ENCODE measurements at places on chromosomes 3 and 15. TPM values are rescaled to one million over a fixed set of nuclear protein-coding genes. Genes with fewer than 3 reads are reported as not detected.

DNA sequence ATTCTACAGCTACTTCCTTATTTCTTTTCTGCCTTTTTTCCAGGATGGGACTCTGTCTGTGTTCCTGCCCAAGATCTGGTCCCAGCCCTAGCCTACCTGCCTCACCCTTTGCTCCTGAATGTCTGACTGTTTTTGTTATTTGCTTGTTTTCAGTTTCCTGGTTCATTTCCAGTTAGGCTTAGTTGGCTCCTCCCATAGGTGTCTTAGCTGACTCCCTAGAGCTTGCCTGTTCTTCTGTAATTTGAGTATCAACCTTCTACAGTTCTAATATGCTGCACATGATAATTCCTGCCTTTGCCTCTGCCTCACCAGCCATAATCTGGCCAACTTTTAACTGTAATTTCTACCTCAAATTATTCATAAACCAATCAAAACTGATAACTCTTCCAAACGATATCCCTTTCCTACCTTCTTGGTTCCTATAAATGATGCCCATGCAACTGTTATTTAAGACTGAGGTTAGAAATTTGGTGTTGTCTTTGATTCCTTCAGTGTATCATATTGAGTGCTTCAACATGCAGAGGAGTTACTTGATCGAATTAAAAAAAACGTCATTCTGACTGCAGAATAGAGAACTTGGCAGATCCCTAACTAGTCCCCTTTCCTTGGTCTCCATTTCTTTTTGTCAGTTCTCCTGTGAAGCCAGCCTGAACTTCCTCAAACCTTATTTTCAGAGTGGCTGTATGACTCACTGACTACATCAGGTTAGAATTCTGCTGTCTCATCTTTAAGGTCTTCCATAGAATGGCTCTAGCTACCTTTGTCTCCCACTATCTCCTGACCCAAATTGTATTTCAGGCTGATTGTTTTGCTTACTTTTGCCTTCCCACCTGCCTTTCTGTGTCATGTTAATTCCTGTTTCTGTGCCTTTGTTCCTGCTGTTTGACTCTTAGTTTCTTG is 8.4 kb downstream of the GOLM2 start:
- H3K4me1 ChIP-seq = no peaks in the 10 kb centered on the region
- no peak overlapping the region for H3K4me3 ChIP-seq
- no peak for DNase-seq
- H3K27ac ChIP-seq = no peak overlapping the region
- no peaks in the 10 kb centered on the region for H3K36me3 ChIP-seq

GRCh38 chr15:89502867-89503595 is 6.6 kb upstream of the RHCG start:
- no peaks in the 10 kb centered on the region for H3K4me1 ChIP-seq
- no peaks in the 10 kb centered on the region for H3K27me3 ChIP-seq
- no peaks in the 10 kb centered on the region for H3K36me3 ChIP-seq
- no peak overlapping the region for H3K4me3 ChIP-seq

DNA sequence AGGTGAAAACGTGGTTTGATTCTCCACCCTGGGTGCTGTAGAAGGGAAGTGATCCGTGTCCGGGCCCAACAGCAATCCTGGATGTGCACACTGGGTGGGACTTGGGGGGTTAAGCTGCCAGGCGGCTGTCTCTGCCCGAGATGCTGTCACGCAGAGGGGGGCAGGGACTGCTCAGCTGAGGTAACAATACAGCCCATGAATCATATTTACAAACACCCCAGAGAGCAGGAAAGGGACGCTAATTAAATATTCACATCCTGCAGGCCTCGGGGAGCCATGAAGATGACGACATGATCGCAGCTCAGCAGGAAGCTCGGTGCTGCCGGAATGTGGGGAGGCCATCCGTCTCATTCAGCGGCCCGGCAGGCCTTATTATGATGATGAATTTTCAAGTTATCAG is 17.9 kb upstream of the CRABP1 start:
- H3K27me3 ChIP-seq = no peaks in the 10 kb centered on the region
- H3K36me3 ChIP-seq = no peaks in the 10 kb centered on the region
- no peaks in the 10 kb centered on the region for H3K4me1 ChIP-seq
- no peak overlapping the region for H3K27ac ChIP-seq

- H3K27ac ChIP-seq = no peak overlapping the region
- no peaks in the 10 kb centered on the region for H3K27me3 ChIP-seq
- no peaks in the 10 kb centered on the region for H3K4me1 ChIP-seq
- no peaks in the 10 kb centered on the region for H3K36me3 ChIP-seq
These were observed 20.9 kb downstream of the SLC2A2 start for GRCh38 chr3:171005648-171006047.

DNA sequence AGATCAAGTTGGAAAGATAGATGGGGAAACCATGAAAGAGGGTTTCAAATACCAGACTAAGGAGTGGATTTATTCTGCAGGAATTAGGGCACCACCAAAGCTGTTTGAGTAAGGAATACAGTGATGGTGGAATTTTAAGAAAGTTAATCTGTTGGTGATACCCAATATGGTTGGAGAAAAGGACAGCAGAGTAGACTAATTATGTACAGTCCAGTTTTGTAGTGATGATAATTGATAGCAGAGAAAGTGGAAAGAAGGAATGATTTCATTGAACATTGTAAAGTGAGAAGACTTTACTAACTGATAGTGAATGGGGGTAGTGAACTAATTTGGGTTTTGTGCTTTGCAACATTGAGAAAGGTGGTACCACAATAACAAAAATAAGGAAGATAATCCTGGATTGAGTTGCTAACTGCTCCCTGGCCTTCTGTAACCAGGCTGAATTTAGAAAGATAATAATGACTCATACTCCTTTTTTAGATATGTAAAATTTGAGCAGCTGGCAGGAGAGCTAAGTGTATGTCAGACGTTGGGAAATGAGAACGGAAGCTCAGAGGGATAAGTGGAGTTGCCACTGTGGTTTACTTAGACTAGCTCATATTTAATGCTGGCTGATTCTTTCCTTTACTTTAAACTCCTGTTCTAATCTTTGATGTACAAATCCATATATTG is 16.9 kb downstream of the TCAIM start:
- no peak overlapping the region for H3K4me3 ChIP-seq
- H3K4me1 ChIP-seq = no peaks in the 10 kb centered on the region
- H3K36me3 ChIP-seq = no peaks in the 10 kb centered on the region
- peak; percentile 23 for DNase-seq

GRCh38 chr15:89978914-89979313 is 22.2 kb upstream of the ZNF710 start:
- H3K36me3 ChIP-seq = no peaks in the 10 kb centered on the region
- no peak overlapping the region for H3K4me3 ChIP-seq
- no peak for DNase-seq
- H3K27ac ChIP-seq = no peak overlapping the region
- H3K4me1 ChIP-seq = no peaks in the 10 kb centered on the region

DNA sequence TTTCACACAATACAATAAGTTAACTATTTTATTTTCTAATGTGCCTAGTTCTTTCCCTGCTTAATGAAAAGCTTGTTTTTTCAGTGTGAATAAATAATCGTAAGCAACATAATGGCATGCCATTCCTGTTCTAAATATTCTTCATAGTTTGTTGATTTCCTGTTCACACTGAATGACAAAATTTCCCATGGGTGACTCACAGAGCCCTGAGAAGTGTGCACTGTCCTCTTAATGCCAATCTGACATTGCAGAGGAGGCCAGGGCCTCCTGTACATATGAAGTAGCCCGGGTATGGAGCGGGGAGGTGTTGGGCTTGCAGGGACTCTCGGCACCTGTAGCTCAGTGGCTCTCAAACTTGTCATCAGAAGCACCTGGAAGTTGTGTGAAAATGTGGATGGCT is 24.3 kb downstream of the CCR3 start:
- H3K4me3 ChIP-seq = no peak overlapping the region
- no peaks in the 10 kb centered on the region for H3K36me3 ChIP-seq
- DNase-seq = no peak

- no peaks in the 10 kb centered on the region for H3K36me3 ChIP-seq
- no peak overlapping the region for H3K4me3 ChIP-seq
- DNase-seq = no peak
- no peak overlapping the region for H3K27ac ChIP-seq
These were observed 192.7 kb upstream of the CTDSPL start for GRCh38 chr3:37668818-37669610.

GRCh38 chr3:166282931-166283330 is 445.7 kb upstream of the BCHE start:
- H3K4me1 ChIP-seq = no peaks in the 10 kb centered on the region
- no peak overlapping the region for H3K4me3 ChIP-seq
- no peaks in the 10 kb centered on the region for H3K27me3 ChIP-seq
- DNase-seq = no peak
- no peaks in the 10 kb centered on the region for H3K36me3 ChIP-seq
- H3K27ac ChIP-seq = no peak overlapping the region

SCN11A gene
- not detected for total RNA-seq

ITIH4 gene
- total RNA-seq = 0.26 TPM

- H3K27ac ChIP-seq = no peak overlapping the region
- DNase-seq = no peak
- no peaks in the 10 kb centered on the region for H3K4me1 ChIP-seq
These were observed 71.7 kb upstream of the AGTR1 start for GRCh38 chr3:148625991-148626390.

TRH gene
- total RNA-seq = not detected

DNA sequence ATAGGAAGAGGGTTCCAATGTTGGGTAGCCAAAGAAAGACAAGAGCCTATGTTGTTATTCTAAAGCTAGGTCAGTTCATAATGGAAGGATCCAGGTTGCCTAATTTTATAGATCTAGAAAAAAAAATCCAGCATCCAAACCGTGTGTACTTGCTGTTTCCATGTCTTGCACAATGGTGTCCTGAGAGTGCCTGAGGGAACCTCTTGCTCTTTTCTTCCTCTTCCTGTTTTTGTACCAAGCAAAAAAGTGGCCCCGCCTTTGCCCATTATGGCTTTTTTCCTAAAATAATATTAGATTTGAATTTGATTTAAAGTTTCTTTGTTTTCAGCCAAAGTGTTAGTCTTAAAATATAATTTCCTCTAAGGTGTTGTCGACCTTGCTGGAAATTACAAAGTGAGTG is 224.4 kb downstream of the RYR3 start:
- no peaks in the 10 kb centered on the region for H3K4me1 ChIP-seq
- peak overlapping the region; percentile 21 for H3K27ac ChIP-seq
- no peaks in the 10 kb centered on the region for H3K27me3 ChIP-seq
- H3K4me3 ChIP-seq = no peak overlapping the region
- no peaks in the 10 kb centered on the region for H3K36me3 ChIP-seq

- no peak for DNase-seq
- no peaks in the 10 kb centered on the region for H3K27me3 ChIP-seq
These were observed 38.8 kb downstream of the SLC12A1 start for GRCh38 chr15:48244921-48245320.

DNA sequence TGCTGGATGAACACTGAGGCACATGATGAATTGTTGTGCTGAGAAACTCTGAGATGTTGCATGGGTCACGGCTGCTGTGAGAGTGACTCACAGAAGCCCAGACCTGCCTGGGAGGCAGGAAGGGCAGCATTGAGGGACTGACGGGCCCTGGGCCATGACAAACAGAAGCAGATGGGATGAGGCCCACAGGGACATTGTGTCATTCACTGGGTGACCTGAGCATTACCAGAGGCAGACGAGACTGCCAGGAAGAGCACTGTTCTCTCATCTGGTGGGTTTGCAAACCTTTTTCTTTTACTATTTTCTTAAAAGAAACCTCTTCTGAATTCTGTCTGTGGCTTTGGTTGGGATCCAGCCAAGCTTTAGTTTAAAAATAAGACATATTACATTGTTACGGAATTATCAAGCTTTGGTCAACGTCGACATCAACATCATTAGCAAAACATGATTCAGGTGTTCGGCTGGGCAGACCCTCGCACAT is 67.8 kb downstream of the BDH1 start:
- H3K27ac ChIP-seq = no peak overlapping the region
- no peaks in the 10 kb centered on the region for H3K36me3 ChIP-seq
- DNase-seq = no peak

DNA sequence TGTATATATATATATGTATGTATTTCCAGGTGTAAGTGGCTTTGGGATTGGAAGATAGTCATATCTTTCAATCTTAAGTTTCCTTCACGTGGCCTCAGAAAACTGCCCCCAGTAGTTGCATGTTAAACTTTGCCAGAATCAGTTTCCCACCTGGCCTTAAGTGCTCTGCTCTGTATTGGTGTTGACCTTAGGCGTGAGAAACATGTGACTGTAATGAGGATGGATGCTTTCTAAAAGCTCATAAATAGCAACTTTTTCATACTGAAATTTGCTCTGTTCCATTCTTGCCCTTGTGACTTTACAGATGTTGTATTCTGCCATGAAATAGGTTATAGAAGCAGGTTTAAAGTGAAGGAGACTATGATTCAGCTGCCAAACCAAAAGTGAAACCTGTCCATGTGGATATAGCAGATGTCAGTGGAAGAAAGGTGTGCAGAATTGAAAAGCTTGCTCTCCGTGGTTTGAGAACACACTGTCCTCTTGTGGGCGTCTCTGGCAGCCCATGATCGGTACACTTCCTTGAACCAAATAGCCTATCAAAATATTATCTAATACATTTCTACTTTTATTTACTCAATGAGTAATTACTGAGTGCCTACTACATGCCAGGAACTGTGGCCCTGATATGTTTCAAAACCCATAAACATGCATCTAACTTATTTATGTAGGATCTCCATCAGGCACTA is 15.8 kb downstream of the SCG5 start:
- H3K27ac ChIP-seq = no peak overlapping the region
- no peaks in the 10 kb centered on the region for H3K4me1 ChIP-seq
- no peaks in the 10 kb centered on the region for H3K27me3 ChIP-seq
- H3K4me3 ChIP-seq = no peak overlapping the region

GRCh38 chr15:32781781-32782180 is 64.0 kb downstream of the GREM1 start:
- H3K27ac ChIP-seq = no peak overlapping the region
- DNase-seq = no peak
- no peaks in the 10 kb centered on the region for H3K27me3 ChIP-seq
- no peak overlapping the region for H3K4me3 ChIP-seq
- H3K4me1 ChIP-seq = no peaks in the 10 kb centered on the region

SLC28A1 gene
- not detected for total RNA-seq

DNA sequence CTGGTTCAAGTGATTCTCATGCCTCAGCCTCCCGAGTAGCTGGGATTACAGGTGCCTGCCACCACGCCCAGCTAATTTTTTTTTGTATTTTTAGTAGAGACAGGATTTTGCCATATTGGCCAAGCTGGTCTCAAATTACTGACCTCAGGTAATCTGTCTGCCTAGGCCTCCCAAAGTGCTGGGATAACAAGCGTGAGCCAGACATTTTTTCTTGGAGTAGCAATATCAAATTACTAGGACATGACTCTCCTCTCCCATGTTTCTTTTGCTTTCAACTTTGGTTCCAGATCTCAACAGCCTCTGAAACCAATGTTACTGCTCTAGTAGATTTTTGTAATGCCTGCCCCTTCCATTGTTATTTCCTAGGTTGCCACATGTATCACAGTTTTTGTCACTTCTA is 462.0 kb downstream of the GBE1 start:
- H3K36me3 ChIP-seq = no peaks in the 10 kb centered on the region
- no peak overlapping the region for H3K27ac ChIP-seq
- no peaks in the 10 kb centered on the region for H3K4me1 ChIP-seq
- no peak overlapping the region for H3K4me3 ChIP-seq

LRRC2 gene
- total RNA-seq = 3.9 TPM

GRCh38 chr3:23365066-23365465 is 161.9 kb downstream of the UBE2E2 start:
- H3K27me3 ChIP-seq = no peaks in the 10 kb centered on the region
- DNase-seq = no peak
- no peak overlapping the region for H3K4me3 ChIP-seq
- no peak overlapping the region for H3K27ac ChIP-seq
- H3K4me1 ChIP-seq = no peaks in the 10 kb centered on the region
- no peaks in the 10 kb centered on the region for H3K36me3 ChIP-seq

SEMA3F gene
- 10.5 TPM for total RNA-seq

- H3K4me1 ChIP-seq = peaks cover 9% of the 10 kb centered on the region
- no peak for DNase-seq
- H3K27me3 ChIP-seq = no peaks in the 10 kb centered on the region
- peak overlapping the region; percentile 67 for H3K27ac ChIP-seq
These were observed 223.6 kb upstream of the TLE3 start for GRCh38 chr15:70321172-70321819.

GADL1 gene
- 1.1 TPM for total RNA-seq
